AG04449 (cell line): ENCODE measurements at places on chromosomes 4 and X.
A peak's percentile ranks its signal among the peaks of the same experiment; 100 is the strongest.

- peak; percentile 82 for DNase-seq
These were observed 208.3 kb upstream of the JADE1 start for GRCh38 chr4:128600996-128601871.

DNA sequence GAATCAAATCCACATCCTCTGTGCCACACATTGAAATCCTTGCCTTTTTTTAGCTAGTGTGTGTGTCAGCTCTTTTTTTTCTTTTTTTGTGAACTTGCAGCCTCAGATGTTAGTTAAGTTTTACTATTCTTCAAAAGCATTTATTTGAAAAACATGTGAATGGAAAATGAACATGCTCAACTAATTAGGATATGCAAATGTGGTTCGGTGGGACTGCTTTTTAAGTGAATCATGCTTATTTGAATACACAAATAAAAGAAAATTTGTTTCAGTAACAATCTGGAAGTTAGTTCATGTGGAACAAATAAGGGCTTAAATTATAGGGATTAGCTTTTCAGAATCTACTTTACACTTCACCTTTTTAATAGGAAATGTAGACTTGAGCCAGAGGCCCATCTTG, 751.5 kb upstream of the FAM241A start:
- no peak for DNase-seq

DNA sequence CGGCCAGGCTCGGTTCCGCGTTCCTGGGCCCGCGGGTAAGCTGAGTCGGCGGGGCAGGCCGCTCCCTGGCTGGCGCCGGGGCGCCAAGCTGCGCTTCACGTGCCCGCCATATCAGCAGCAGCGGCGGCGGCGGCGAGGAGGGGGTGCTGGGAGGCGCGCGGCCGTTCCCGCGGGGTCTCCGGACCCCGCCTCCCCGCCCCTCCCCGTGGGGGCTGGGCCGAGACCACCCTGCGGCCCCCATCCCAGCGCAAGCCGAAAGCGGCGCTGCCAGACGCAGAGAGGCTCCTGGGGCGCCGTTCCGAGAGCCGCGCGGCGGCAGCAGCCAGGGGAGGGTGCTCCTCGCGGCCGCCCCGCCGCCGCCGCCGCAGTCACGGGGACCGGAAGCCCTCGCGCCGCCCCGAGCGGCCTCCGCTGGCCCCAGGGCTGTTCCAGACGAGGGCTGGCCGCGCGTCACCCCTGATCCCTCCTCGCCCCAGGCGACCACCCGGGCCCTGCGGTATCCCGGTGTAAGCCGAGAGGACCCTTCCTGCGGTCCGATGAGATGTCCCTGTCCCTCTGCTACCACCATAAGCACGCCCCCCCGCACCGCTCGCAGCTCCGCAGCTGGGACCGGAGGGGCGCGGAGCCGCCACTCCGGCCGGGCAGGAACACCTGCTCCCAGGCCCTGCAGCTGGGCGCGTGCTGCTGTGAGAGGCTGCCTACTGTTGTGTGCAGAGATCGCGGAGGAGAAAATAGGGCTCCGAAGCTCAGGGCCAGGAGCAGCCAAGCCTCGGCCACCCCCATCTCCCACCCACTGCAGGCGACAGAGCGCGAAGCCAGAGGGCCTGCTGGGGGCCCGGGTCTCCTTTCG, 7.5 kb upstream of the BCOR start:
- DNase-seq = no peak

- DNase-seq = no peak
These were observed 1.8 kb upstream of the HSD17B10 start for GRCh38 chrX:53435997-53436396.

- no peak for DNase-seq
These were observed 981.6 kb downstream of the CCSER1 start for GRCh38 chr4:91108751-91109150.

- DNase-seq = no peak
These were observed 22.3 kb downstream of the GAB3 start for GRCh38 chrX:154728431-154729190.

- DNase-seq = peak; percentile 82
These were observed 345.3 kb upstream of the TENM3 start for GRCh38 chr4:181897935-181898334.

- no peak for DNase-seq
These were observed 339.1 kb downstream of the PAPSS1 start for GRCh38 chr4:107380836-107381438.

DNA sequence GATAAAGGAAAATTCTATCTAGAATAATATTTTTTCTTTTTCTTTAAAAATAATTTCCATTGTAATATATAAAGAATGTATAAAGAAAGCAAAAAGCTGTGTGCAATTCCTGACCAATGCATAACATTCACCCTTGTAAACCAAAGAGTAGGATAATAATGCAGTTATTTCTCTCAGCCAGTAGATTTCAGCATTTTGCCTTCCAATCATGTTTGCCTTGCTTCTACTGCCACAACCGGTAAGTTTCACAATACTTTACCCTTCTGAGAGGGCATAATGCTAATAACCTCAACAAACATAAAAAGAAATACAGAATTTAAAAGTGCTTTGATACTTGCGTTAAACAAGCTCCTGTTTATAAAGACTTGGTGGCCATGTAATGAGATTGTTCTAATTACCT, 59.9 kb downstream of the CHIC2 start:
- DNase-seq = no peak
